Stimulated activated CD4-positive, alpha-beta T cell treated with anti-CD3 and anti-CD28 coated beads, Interleukin-2, amount 100 ng/mL, for 24 hours (primary cell): ENCODE measurements at places on chromosomes 6 and 20.

DNA sequence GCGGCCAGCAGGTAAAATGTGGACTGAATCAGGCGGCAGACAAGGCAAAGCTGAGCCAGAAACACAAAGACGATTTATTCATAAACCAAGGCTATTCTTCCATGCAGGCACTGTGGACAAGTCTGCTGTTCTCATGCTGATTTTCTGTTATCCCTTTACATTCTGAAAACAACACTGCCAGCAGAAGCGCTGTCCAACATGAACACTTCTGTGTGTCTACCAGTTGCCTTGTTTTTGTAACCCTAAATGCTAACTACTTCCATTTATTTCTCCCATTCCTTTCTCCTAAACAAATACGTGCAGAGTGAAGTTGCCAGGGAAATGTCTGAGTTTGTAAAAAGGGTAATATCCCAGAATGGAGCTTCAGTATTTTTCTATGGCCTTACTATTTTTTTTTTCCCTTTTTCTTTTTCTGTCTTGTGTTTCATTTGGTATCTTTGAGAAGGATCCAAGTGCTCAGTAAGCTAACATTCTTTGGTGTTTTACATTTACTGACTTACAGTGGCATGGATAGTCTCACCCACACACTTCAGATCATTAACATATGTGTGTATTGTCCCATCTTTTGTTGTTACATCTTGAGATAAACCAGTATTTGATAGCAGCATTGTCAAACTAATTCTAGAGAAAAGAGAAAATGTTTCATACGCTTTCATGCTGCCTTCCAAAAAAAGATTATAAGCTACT lies 1308.9 kb upstream of the MAP3K7 start:
- DNase-seq = no peak

GRCh38 chr6:36671687-36672375 lies 6.7 kb upstream of the CDKN1A start:
- DNase-seq = no peak

DNA sequence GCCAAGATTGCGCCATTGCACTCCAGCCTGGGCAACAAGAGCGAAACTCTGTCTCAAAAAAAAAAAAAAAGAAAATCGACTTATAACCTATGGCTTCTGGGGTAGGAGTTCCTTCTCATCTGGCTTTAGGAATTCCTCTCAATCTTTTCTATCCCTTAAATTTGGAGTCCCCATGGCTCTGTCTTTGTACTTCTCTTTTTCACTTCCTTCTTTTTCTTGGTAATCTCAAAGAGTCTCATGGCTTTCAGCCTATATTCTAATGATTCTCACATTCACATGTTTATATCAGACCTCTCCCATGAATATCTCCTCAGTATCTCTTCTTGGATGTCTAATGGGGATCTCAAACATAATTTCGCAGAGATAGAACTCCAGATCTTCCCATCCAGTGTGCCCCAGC lies 42.8 kb upstream of the RALGAPA2 start:
- no peak for DNase-seq

DNA sequence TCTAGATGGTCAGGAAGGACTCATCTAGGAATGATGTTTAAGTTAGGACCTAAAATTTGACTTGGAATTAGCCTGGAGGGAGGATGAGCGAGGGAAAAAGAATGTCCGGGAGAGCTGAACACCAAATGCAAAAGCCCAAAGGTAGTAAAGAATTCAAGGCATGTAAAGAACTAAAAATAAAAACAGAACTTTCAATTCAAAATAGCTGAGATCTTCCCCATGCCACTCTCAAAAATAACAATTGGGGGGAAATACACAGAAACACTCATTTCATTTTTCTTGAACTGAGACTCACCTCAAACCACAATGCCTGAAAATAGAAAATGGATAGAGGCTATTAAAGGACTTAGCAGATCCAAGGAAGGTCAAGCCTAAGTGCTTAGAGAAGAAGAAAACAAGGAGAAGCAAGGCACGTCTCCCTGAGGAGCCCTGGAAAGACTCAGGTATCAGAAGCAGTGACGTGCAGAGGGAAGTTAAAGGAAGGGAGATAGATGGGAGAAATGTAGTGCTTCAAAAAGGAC lies 10.4 kb downstream of the PXT1 start:
- no peak for DNase-seq

- no peak for DNase-seq
Measured at GRCh38 chr6:125658136-125658535, 91.3 kb upstream of the HEY2 start.

DNA sequence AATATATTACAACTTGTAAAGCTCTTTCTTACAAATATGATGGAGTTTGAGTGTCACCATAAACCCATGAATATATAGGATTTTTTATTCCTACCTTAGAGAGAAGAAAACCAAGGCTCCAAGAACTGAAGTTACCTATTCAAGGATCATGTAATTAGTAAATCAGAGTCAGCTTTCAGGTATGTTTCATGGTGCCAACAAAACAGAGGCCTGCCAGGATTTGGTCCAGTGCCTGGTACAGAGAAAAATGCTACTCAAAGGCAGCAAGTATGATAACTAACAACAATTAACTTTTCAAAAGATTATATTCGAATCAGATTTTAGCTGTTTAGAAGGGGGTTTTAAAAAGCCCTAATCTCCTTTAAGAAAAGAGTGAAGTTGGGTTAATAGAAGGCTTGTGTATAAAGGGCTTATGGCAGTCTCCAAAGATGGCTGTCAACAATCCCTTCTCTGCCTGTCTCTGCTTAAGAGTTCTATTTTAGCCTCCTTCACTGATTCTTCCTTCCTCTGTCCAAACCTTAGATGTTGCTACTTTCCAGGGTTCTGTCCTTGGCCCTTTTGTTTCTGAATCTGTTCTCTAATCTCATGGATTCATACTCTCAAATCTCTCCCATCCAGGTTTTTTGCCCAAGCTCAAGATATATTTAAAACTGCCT lies 7.8 kb downstream of the MAP3K7 start:
- no peak for DNase-seq

- no peak for DNase-seq
Measured at GRCh38 chr6:52554684-52555280, 22.1 kb downstream of the TRAM2 start.

DNA sequence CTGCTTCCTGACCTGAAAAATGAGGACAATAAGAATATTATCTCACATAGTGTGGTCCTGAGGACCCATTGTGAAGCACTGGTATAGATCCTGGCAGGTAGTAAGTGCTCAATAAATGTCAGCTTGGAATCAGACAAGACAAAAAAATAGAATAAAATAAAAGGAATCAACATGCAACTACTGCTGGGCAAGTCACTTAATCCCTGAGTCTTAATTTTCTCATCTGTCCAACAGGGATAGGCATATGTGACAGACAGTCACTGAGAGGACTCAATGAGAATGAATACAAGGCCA lies 38.0 kb upstream of the PIM1 start:
- DNase-seq = no peak

DNA sequence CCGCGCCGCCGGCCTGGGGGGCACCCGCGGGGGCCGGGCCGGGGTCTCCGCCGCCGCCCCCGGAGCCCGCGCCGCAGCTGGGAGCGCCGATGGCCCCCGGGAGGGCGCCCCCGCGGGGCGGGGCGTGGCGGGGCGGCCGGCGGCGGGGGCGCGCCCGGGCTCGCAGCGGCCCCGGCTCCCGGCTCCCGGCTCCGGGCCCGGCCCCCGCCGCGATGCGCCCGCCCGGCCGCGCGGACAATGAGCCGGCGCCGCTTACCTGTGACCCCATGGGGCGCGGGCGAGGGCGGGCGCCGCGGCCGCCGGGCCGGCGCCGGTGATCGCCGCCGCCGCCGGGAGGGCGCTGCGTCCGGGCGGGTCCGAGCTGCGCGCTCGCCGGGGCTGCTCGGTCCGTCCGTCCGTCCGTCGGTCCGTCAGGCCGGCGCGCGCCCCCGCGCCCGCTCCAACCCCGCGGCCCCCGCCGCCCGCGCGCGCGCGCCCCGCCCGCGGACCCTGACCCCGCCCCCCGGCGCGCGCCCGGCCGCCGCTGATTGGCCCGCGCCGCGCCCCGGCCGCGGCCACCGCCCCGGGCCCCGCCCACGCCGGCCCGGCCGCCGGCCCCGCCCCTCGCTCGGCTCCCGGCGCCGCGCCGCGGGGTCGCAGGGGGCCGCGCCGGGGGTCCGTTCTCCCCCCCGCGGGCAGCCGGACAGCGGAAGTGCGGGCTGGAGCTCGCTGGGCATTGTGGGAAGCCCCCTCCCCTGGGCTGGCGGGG lies at the start of gene ZBTB46:
Gene ZBTB46, minus strand, starts transcription at position 424 of the 748 bp plus-strand sequence. CDS start 40,507 bp downstream, outside the sequence.
- DNase-seq = no peak

DNA sequence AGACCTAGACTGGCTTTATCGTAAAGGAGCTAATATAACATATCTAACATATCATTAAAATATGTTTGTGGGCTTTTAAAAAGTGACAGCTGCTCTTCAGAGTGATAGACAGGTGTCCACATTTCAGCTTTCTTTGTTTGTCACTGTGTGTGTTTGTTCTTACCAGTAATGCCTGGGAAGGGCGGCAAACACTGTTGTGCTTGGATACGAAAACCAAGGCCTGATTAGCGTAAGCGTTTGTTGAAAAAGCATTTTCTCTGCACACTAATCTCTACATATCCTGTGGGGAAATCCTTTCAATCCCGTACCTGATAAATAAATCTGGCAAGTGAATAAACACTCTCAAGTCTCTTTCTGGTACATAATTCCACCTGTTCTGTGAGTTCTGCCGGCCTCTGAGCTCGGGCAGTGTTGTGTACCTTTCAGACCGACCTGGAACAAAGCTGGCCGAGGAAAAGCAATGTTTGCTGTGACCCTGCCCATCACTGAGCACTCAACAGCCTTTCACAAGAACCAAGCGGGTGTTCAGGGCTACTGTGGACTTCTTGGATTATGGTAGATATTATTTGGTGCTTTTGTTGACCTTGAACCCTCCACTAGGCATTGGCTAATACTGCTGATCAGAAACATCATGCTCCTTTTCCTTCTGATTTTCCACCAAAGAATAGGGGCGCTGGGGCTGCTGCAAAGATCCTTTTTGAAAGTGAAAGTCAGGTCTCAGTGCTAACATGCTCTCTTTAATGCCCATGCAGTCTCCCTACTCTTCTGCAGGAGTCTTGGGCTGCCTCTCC lies 100.4 kb downstream of the CD83 start:
- no peak for DNase-seq

- DNase-seq = no peak
Measured at GRCh38 chr6:11473008-11473740, 64.4 kb upstream of the TMEM170B start.

DNA sequence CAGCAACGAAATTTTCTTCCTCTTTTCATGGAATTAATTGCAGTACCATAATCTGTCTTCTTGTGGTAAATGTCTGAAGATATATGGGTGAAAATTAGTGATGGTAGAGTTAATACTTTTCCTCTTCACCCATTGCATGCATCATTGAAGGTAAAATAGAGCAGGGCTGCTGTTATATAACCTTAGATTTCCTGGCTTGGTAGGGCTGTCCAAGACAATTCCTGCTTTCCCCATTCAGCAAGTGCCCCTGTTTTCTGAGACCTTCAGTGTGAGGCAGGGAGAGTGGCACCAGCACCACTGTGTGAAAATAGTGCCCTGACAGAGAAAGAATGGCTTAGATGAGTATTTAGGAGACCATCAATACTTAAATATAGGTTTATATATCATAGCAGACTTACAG lies 202.0 kb downstream of the ZFAND3 start:
- no peak for DNase-seq

DNA sequence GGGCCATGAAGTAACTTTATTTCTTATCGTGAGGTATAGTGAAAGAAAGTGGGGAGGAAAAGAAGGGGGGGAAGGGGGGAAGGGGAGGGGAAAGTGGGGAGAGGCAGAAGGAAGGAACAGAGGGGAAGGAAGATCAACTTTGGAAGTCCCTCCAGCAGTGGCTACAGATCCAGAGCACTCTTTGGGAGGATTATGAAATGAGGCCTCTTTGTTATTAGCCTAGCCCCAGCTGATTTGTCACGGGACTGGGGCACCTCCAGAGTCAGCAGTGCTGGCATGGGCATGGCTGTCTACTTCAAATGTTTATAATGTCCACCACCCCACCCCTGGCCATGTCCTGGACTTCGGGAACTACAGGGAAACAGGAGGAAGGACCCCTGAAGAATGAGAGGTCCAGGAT lies 7.6 kb downstream of the MOCS1 start:
- DNase-seq = no peak

DNA sequence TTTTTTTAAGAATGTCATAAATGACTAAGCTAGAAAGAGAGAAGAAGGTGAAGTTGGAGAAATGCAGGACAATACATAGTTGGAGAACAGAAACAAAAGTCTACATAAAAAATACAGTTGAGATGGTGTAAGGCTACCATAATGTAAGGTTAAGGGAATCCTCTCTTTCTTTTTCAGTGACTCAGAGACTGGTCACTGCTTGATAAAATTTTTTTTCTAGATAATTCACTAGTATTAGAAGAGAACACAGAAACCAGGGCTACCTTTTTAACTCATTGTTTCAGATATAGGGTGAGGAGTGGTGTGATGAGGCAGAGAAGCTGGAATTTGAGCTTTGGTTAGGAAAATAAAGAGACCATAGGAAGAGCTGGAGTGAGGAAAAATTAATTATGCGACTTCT lies 18.2 kb upstream of the EDN1 start:
- DNase-seq = no peak

- DNase-seq = no peak
Measured at GRCh38 chr20:4244700-4245485, 229.5 kb upstream of the RNF24 start.
